Fibroblast of skin of right quadriceps (primary cell): ENCODE measurements at places on chromosomes 5 and 9.

DNA sequence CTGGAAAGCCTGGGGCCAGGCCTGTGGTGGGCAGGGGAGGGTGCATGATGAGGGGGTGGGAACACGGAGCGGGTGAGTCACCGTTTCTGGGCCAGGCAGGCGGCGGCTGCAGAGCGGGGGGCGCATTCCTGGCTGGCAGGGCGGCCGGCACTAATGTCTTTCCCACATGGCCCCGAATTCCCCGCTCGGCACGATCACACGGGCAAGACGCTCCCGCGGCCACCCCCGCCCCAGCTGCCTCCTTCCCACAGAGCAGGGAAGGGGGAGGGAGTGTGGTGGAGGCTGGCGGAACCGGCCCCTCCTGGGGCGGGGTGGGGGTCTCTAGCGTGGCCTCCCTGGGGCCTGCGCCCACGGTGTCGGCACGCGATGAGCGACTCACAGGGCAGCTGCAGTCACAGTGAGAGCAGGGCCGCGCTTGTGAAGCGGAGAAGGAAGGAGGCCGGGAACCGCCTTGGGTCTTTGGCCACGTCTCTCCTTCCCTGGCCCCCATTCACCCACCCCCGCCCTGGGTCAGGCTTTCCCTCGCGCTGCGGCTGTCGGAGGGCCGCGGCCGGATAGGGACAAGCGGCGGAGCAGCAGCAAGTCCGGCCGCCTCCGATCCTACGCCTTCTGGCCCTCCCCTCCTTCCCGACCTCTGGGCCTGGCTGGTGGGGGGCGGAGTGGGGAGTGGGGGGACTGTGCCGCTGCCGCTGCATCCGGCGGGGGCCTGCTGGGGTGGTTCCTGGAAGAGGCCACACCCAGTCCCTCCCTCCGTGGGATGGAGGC is 48.9 kb downstream of the CXXC5 start:
- peak; percentile 95 for DNase-seq

DNA sequence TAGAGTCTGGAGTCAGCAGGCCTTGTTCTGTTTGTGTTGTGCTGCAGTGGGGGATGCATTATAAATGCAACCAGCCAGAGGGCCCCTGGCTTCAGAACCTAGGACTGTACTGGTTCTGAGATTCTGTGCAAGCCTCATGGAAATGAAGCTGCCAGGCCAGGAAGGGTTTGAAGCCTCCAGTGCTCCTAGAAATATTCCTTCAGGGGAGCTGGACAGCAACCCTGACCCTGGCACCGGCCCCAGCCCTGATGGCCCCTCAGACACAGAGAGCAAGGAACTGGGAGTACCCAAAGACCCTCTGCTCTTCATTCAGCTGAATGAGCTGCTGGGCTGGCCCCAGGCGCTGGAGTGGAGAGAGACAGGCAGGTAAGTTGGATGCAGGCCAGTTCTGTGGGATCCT is at the start of gene SLC4A9:
Gene SLC4A9 (plus strand): TSS at position 94 of the 400 bp plus-strand sequence. CDS start 43 bp downstream, at position 137.
- no peak for DNase-seq

DNA sequence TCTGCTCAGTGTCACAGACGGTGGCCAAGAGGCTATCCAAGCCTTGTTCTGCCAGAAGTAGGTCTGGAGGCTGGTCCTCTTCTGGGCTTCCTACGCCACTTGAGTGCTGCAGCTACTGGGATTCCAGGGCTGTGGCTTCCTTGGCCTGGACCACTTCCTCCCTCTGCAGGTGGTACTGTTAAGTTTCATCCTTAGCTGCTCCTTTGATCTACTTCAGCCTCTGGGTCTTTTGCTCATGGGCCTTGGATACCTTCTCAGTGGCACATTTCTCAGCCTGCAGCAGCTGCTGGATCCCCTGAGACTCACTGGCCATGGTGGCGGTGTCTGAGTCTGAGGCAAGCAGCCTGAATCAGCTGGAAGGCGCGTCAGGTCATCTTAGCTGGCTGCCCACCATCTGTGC is 10.3 kb downstream of the CNOT8 start:
- DNase-seq: no peak

DNA sequence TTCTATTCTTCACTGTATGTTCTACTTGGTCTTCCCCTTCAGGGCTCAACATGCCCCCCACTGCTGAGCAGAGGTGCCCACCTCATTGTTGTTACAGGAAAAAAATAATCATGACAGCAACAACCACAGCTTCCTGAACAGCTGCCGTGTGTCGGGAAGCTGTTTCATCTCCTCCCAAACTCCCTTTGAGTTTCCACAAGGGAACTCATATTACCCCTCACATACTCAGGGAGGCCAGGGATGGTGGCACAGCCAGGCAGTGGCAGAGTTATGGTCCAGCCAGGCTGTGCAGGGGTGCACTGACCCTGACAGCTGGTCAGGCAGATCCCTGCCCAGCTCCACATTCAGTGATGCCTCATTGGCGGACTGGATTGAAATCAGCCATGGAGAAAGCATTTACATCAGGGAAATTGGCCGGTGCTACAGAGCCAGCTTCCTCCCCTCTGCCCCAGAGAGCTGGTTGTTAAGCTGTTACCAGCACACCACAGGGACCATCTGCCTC is 37.3 kb downstream of the SARDH start:
- no peak for DNase-seq

GRCh38 chr9:93108291-93109041 is 12.4 kb downstream of the CARD19 start:
- DNase-seq: no peak

- DNase-seq: no peak
Measured at GRCh38 chr5:68267066-68267465, 51.5 kb downstream of the PIK3R1 start.

DNA sequence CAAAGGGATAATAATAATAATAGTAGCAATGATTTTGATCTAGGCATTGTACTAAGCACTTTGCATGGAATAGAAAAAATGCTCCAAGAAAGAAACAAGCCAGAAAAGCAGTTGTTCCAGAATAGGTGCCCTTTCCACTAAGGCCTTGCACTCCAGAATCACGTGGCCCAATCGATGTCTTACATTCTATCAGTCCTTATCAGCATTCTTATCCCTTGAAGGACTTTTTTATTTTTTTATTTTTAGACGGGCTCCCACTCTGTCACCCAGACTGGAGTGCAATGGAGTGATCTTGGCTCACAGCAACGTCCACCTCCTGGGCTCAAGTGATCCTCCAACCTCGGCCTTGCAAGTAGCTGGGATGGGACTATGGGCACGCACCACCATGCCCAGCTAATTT is 36.5 kb downstream of the PDZD2 start:
- DNase-seq: no peak

- no peak for DNase-seq
Measured at GRCh38 chr5:141101059-141101458, 786 bp downstream of the PCDHB3 start.

GRCh38 chr9:71984831-71985281 is 73.4 kb downstream of the C9orf85 start:
- DNase-seq: no peak

GRCh38 chr5:60883229-60883628 is 39.2 kb upstream of the ELOVL7 start:
- DNase-seq: no peak

- DNase-seq: no peak
Measured at GRCh38 chr5:135055396-135055795, 21.4 kb upstream of the PITX1 start.

GRCh38 chr9:136193127-136193890 is 11.6 kb downstream of the LHX3 start:
- DNase-seq: no peak

- DNase-seq: no peak
Measured at GRCh38 chr9:3628239-3628638, 102.4 kb upstream of the RFX3 start.

DNA sequence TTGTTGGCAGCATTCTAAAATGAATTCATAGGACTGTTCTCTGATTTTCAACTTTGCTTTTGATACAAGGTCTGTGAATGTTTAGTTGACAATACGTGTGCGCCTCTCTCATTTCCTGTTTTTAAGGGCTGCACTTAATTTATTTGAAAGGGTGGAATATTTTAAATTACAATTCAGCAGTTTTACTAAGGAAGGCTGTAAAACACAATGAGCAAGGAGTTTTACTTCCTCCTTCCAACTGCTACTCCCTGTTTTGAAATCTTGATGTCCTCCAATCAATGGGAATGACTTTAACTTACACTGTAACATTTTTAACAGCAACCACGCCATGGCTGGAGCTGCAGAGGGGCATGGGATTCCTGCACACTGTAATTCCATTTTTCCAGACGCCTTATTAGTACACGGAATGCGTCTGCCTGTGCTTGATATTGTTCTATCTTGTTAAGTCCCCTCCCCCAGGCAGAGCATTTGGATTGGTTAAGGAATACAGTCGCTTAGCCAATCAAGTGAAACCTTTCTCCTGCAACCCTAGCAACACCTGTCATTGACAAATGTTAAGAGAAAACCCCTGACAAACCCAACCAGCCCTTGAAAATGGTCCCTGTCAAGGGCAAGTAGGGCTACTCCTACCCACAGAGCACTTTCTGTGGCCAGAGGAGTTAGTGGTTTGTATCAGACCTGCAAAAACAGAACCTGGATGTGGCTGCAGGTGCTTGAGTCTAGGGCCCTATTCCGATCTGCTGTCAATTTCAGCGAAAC is 12.5 kb upstream of the ZSWIM6 start:
- DNase-seq: no peak

GRCh38 chr9:14258660-14259239 is 55.2 kb downstream of the NFIB start:
- peak; percentile 66 for DNase-seq

DNA sequence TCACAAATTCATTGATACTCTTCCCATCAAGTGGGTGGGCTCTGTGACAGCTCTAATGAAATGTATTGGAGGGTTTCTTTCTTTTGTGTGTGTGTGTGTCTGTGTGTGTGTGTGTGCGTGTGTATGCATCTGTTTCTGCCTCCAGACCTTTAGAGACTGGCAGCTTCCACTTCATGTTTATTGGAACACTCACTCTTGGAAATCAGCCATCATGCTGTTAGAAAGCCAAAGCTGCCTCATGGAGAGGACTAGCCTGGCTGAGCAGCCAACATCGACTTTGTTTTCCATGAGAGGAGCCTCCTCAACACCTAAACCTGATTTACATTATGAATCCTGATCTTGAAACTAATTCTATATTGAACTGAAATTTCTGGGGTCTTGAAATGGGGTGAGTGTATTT is 128.5 kb upstream of the FAM174A start:
- no peak for DNase-seq

- no peak for DNase-seq
Measured at GRCh38 chr5:67166460-67167285, 29.9 kb downstream of the CD180 start.

- no peak for DNase-seq
Measured at GRCh38 chr9:125851979-125852378, 104.8 kb downstream of the PBX3 start.

- DNase-seq: no peak
Measured at GRCh38 chr5:16709691-16710433, 93.1 kb upstream of the RETREG1 start.
